ENCODE measurements at places on chromosomes 2 and 18.

- no peak for DNase-seq
These were observed 91.7 kb downstream of the KLF7 start for GRCh38 chr2:207073801-207074678.

GRCh38 chr2:68263632-68264031, 11.3 kb upstream of the PPP3R1 start:
- DNase-seq, result no peak

DNA sequence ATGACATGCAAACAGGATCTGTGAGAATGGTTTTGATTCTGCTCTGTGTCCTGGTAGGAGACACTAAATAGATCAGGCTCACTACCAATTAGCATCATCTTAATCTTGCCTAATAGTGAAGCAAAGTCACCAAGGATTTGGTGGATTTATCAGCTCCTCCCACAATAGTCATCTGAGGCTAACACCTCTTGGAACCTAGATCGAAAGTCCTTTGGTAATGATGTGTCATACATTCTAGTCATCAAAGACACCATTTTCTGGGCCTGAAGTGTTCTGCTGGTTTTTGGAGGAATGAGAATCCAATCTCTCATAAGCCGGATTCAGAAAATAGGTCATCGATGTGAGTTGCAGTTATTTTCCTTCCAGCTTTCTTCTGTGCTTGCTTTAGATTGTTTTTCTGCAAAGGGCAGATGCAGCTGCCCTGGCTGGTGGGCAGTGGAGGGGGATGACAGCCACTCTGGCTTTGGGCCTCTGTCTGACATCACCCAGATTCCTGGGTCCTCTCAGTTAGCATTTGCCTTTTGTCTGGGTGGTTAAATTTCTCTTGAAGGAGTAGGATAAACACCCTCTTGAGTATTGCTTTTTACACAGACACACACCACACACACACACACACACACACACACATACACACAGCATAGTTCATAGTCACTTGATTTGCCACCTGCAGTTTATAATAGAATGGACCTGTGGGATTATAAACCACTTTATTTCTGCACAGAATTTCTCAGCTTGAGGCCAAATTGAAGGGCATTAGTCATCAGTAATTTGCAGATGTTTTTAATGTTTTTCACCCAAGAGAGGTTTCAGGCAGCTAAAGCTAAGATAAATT, at the start of gene MYO3B:
TSS of gene MYO3B (plus strand) at position 198 of the 832 bp plus-strand sequence. CDS start at position 339, 141 bp downstream.
- no peak for DNase-seq

GRCh38 chr2:200399636-200400035, 93.1 kb downstream of the SPATS2L start:
- no peak for DNase-seq

DNA sequence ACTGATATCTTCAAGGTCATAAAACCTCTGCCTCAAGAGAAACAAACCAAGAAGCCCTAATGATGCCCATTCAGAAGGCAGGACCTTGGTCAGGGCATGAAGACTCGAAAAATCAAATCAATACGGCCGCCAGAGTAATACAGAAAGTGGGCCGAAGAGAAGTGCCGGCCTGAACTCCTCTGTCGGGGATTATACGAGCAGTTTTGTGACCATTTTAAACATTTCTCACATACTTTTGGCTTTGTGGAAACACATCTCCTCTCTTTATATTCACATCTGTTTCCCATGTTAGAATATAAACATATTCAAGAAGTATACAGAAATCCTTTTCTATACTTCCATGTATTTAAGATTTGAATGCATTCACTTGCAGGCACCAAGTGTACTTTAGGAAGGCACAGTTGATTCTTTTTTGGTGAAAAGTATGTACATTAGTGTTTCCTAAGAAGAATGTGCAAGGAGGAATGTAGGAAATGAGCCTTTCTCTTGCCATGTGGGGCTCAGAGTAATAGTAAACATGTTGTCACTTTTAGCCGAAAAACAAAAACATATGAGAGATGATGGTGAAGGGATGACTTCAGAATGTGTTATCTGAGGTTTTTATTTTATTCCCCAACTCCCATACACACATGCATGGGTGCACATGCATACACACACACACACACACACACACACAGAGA, 707.9 kb upstream of the ID2 start:
- DNase-seq, result no peak

DNA sequence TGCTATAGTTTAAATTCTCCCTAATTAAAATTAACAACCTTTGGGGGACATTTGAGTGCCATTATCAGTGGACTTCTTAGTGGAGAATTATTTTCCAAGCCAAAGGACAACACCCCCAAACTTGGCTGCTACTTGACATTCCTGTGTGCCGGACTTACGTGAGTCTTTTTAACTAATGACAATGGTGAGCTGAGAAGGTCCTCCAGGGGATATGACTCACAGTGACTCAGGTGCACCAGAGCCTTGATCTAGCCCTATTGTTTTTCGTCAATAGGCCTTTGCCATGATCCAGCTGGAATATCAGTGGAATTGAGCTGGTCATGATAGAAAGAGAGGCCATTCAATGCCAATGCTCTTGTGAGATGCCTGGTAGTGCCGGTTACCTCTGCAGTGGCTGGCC, 118.1 kb upstream of the CXCR4 start:
- DNase-seq, result no peak

DNA sequence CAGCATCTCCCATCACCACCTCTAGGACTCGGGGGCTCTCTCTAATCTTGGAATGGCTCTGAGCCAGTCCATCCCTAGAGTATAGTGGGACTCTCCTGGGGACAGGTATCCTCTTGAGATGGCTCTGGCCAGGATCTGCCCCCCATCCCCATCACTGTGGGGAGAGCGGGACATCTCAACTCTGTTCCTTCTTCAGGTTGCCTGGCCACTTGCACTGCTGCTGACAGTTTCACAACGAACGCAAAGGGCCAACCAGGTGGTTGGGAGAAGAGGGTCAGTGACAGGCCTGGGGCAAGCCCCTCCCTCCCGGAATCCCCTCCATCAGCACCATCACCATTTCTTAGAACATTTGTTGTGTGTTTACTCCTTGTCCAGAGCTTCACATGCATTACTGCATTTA, 62.6 kb downstream of the CIB4 start:
- DNase-seq, result no peak

DNA sequence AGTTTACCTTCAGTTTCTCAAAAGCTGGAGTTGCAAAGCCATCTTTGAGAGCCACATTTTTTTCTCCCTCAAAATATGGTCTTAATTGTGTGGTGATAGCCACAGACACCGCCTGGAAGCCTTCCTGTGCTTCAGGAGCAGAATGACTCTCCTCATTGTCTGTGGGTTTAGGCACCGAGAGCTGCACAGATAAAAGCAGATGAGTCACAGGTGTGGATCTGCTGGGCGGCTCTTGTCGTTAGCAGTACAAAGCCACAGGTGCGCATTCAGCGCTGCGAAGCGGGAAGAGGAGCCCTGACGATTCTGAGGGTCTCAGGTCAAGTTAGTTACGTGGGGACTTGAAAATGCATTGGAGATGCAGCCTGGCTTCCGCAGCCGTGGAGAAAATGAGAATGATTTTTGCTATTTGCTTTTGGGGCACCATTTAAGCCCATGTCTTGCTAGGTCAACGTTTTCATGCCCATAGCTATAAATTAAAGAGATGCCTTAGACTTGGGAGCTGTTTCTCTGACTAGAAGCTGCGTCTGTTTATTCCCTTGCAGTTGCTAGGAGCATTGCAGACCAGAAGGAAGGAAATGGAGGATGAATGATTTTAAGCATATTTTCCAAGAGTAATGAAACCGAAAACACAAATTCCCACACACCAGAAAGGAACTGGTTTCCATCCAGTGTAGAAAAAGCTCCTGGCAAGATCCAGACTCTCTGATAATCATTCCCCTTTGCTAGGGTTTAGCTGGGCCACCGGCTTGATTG, 51.5 kb downstream of the KLHL29 start:
- no peak for DNase-seq

DNA sequence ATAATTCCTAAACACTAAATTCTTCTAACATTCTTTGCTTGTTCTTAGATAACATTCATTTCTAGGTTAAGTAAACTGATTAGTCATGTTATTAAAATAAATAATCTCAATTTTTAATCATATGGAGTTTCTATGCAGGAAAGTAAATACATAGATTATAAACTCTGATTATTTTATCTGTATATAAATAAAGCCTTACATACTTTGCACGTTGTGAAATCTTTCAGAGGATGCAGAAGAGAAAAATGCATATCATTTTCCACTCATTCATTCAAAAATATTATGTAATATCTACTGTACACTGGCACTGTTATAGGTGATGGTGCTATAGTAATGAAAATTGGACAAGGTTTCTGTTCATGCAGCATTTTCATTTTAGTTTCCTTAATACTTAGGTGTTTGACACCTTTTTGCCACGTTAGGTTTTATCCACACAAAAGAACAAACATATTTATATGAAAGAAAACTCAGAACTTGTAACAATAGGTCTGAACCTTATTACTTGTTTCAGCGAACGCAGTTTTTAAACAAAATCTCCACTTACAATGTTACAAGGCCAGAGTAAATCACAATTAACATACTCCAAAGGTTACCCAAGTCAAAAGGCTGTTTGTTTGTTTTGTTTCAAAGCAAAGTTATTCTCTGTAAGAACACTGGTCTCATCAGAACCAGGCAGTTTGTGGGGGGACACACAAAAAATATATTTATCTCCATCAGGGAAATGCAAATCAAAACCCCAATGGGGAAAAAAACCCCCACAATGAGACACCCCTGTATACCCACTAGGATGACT, 27.4 kb downstream of the ADAM17 start:
- no peak for DNase-seq

GRCh38 chr2:160431441-160431840, 62.2 kb downstream of the RBMS1 start:
- DNase-seq, result no peak

DNA sequence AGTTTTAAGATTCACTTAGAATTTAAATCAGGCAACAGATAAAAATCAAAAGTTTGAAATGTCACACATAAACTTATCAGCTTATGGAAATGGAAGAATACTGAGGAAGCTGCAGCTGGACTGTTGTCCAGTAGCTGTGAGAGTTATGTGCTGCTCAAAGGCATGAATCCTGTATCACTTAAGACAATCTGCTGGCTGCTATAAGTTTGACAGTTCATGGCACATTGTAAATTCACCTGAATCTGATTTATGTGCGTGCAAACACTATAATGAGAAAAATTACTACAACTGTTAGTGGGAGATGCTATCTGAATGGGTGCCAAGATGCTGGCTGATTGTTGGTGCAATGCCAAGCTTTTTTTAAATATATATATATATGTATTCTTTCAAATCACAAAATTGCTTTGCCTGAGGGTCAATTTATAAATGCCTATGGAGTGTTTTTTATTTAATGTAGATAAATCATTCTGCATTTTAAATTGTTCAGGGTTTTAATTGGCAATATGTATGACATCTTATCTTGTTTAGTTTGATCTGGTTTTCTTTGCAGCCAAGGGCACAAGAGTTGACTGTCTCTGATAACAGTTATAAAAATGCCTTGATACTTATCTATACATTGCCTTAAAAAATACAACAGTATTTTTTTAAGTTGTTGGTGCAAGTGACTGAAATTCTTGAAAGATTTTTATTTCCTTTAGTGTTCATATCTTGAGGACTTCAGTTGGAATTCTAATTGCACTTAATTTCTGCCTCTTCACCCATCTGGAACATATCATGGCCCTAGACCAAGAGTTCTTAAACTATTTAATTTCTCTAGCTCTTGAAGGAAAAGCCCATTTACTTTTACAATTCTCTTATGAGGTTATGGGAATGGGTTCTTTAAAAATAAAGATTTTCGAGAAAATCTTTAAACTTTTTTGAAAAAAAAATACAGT, 48.7 kb downstream of the CAVIN2 start:
- DNase-seq, result no peak

DNA sequence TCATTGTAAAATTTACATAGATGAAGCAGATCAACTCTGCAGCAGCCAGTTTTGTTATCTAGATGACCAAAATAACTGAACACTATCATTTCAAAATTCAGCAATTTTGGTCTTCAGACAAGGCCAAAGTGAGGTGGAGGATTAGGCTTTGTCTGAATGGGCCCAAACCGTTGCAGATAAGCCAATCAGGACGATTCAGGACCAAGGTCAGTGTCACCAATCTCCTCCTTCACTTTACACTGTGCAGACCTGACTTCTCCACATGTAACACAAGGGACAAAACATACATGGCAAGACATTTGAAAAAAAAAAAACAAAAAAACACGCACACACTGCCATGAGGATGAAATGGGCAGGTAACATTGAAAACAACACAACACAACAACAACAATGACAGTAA, 211.2 kb downstream of the NAPG start:
- DNase-seq, result peak; percentile 12

- DNase-seq, result no peak
These were observed 7.4 kb upstream of the B3GNT7 start for GRCh38 chr2:231387904-231388724.

GRCh38 chr2:218129458-218130135, 3.8 kb downstream of the CXCR2 start:
- DNase-seq, result no peak

GRCh38 chr2:159454185-159454584, 162.2 kb downstream of the BAZ2B start:
- DNase-seq, result peak; percentile 26

DNA sequence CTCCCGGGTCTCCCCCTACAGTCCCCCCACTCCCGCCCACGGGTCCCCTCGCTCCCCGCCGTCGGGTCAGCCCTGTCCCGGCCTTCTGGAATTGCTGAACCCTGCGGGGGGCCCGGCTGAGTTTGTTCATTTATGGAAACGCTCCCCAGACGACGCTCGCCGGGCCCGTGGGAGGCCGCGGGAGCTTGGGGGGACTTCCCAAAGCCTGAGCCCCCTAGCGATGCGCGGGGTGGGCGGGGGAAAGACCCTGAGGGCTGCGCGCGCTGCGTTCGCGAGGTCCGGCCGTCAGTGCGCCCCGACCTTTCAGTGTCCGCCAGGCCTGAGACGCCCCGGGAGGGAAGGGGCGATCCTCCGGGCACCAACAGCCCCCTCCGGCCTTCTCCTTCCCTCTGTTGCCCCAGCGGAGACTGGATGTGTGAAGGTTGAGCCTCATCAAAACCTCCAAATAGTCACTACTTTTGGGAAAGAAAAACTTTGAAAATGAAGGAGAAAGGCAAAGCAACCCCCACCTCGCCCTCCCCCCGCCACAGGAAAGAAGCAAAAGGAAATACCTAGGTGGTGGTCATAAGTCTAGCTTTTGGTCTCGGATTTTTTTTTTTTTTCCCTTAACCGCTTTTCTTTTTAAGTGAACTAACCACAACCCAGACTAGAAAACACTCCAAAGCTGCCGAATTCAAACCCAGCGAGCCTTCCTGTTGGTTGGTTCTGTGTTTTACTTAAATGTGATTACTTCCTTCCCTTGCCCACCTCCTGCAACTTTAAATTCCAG, 509 bp upstream of the CYS1 start:
- DNase-seq, result no peak
